Urothelium cell line (cell line): ENCODE measurements at places on chromosomes 3 and 15.

GRCh38 chr3:194998417-194998816, 272.5 kb downstream of the XXYLT1 start:
- DNase-seq, result no peak

- no peak for DNase-seq
Observed at GRCh38 chr3:41088882-41089281, 110.4 kb upstream of the CTNNB1 start.

GRCh38 chr3:158221426-158221825, 111.5 kb downstream of the RSRC1 start:
- no peak for DNase-seq

DNA sequence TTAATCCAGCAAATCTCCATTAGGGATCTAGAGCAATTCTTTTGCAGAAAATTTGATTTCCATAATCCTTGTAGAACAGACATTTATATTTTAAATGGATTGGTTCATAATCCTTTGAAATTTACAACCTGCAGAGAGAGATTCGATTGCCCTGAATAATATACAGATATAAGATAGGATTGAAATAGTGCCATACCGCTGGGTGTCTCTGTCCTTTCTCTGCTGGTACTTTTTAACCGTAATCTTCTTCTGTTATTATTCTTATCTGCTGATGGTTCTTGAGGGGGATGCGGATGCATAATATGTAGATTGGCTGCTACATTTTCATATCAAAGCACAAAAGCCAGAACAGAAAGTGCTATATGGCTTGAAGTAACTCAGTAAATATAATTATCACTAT, 182.2 kb downstream of the CFAP20DC start:
- no peak for DNase-seq

DNA sequence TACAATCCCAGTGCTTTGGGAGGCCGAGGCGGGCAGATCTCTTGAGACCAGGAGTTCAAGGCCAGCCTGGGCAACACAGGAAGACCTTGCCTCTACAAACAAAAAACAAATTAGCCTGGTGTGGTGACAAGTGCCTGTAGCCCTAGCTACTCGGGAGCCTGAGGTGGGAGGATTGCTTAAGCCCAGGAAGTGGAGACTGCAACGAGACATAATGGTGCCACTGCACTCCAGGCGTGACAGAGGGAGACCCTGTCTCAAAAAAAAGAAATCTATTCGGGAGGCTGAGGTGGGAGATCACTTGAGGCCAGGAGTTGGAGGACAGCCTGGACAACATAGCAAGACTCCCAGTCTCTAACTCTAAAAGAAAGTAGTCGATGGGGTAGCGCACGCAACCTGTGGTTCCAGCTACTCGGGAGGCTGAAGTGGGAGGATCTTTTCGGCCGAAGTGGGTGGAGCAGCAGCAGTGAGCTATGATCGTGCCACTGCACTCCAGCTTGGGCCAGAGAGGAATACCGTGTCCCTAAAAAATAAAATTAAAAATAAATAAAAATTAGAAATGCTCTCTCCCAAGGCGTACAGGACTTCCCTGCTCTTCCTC, 775 bp downstream of the C3orf33 start:
- no peak for DNase-seq

DNA sequence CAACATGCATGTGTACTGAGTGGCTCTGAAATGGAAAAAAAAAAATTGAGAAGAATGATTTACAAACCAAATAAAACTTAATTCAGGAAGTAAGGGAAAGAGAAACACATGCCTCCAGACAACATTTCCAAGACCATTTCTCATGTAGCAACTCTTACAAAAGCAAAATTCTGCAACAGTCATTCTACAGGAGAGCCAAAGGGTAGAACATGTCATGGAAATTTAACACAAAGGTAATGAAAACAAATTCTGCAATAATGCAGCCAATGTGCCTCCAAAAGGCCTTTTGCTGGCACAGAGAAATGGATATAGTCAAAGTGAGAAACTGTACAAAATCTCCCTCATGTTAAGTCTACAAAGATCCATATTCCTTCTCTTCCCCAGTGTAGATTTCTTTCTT, 4.0 kb downstream of the PEX11A start:
- DNase-seq, result no peak
